ENCODE measurements at places on chromosomes 4 and X.

DNA sequence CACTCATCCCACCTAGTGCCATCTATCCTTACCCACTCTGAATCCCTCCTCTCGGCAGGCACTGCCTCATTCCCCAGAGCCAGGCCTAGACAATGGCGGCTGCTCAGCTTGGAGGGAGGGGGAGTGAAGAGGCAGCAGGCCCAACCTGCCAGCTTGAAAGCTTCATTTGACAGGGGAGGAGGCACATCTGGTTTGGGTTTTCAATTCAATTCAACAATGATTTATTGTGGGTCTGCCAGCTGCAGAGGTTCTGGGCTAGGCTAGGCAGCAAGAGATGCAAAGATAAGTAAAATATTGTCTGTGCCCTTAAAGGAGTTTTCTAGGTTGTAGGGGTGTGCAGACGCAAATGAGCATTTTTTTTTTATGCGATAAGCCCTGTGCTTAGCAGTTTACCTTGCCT is 58.5 kb downstream of the RTL9 start:
- DNase-seq, result no peak

- DNase-seq, result no peak
These were observed 136.0 kb downstream of the GUCY2F start for GRCh38 chrX:109345856-109346255.

GRCh38 chr4:134708026-134708425 is 506.4 kb upstream of the PABPC4L start:
- no peak for DNase-seq

GRCh38 chr4:87950936-87951511 is 24.5 kb upstream of the SPP1 start:
- DNase-seq, result no peak

- DNase-seq, result no peak
These were observed 65.6 kb downstream of the ASB9 start for GRCh38 chrX:15204130-15204751.

DNA sequence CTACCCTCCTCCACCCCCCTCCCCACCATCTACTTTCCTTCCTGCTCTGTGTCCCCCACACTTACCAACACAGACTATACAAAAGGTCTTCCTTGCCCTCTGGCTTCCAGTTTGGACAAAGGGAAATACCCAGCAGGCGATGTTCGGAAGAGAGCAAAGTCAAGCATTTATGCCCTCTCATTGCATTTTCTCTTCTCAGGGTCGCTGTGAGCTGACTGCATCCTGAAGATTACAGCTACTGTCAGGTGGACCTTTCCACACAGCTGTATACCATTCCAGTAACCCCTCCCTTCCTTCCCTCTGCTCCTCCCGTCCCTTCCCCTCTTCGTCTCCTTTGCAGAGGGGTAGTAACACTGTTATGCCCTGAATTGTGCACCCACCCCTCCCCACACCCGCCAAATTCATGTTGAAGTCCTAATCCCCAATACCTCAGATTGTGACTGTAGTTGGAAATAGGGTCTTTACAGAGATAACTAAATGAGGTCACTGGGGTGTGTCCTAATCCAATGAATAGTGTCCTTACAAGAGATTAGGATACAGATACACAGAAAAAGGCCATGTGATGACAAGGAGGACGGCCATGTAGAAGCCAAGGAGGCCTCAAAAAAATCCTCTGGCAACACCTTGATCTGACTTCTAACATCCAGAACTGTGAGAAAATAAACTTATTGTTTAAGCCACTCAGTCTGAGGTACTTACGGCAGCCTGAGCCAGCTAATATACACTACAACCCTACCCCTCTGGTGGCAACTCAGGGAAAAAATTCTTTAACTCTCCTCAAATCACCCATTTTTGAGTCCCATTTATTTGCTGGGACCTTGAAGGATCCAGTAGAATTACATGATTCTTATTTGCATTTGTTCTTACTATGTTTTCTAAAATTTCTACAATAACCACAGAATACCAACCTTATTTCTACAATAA is 11.7 kb downstream of the MORF4L2 start:
- DNase-seq, result no peak

GRCh38 chrX:7927259-7928167 is at the start of gene PNPLA4:
TSS of gene PNPLA4 (minus strand) at chrX:7927413. CDS start at chrX:7926119, 1,294 bp downstream.
- no peak for DNase-seq

- DNase-seq, result no peak
These were observed 42.2 kb downstream of the CASK start for GRCh38 chrX:41881166-41881565.

DNA sequence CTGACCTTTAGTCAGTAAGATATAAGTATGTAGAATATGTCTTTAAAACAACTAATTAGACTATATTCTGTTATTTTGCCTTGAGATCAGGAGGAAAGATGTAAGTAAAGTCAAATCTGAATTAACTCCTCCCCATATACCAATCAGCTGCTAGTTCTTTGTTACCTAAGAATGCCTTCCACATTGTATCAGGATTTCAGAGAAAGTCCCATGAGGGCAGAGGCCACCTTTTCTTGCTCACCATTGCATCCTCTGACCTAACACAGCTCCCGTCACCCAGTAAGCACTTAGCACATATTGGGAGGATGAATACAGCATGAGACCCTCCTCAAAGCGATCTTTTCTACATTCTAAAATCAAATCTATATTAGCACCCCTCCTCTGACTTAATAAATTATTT is 87.0 kb downstream of the COL25A1 start:
- no peak for DNase-seq

- DNase-seq, result no peak
These were observed 90.1 kb downstream of the RELL1 start for GRCh38 chr4:37595875-37596680.

GRCh38 chrX:43121637-43122036 is 343.7 kb upstream of the PPP1R2C start:
- no peak for DNase-seq

DNA sequence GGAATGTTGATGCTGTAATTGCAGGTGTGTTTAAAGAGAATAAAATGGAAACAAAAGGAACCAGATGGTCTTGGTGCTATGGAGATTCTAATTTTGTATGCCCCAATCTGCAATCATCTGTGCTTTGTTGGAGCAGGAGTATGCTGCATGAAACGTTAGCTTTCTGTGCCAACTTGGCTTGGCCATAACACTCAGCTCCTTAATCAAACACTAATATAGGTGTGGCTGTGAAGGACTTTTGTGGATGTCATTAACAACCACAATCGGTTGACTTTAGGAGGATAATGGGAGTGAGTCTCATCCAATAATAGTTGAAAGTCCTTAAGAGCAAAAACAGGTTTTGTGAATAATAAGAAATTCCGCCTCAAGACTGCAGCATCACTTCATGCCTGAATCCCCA is 399.2 kb downstream of the NLGN4X start:
- no peak for DNase-seq

DNA sequence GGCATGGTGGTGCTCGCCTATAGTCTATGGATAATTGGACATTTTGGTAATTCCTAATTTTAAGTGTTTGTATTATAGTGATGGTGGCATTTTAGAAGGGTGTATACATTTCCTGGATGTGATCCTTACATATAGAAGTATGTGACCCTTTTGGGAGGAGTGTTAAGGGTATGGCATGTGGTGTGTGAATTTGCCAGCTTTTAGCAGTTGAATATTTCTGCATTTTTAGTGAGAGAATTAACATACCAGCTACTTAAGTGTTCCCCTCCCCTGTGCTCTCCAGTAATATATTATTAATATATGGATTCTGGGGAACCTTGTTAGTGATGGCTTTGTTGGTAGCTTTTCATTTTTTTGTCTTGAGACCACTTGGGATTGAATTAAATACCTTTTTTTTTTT is 55.3 kb downstream of the STAG2 start:
- no peak for DNase-seq

DNA sequence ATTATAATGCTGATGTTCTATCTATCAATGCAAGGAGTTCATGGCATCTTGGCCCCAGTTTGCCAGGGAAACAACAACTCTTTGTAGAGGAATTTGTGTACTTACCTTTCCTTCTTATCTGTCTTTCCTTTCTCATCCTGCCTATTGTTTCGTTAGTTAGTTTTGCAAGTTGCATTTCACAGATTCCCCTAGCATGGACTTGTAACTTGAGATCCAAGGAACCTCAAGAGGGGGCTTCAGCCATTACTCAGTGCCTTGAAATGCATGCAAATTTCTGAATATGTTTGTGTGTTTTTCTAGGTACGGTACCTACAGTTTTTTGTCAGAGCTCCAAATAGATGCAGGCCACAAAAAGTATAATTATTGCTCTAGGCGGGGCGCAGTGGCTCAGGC is 203.6 kb downstream of the LDB2 start:
- no peak for DNase-seq

- no peak for DNase-seq
These were observed 19.4 kb downstream of the MAGEC3 start for GRCh38 chrX:141857479-141857878.

DNA sequence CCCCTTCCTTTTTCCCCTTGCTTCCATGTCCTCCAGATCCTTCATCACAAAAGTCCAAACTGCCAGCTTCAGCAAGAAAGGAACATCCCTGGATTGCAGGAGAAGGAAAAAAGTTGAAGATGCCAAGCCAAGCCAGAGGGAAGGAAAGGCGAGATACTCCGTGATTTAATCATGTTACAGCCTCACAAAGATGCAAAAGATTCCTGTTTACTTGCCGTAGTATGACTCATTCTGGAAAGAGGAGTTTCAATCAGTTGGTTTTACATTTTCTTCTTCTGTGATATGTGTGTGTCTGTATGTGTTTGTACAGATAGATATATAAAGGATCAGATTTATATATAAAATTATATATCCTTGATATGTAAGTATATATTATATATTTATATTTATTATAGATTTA is 69.3 kb downstream of the BTC start:
- no peak for DNase-seq

DNA sequence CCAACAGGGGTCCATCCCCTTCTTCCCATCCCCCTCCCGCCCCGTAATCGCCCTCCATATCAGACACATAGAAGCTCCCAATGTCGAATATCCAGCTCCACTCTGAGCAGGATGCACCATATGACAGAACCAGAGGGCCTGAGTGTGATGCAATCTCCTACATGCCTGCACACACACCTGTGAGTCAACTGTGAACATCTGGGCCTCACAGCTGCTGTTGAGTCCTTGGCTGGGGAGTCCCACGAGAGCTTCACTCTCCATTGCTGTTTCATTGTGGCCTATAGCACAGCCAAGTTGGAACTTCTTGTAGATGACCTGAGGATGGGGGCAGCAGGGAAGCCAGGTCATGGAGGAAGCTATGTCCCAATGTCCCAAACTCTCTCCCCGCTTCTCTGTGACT is 8.2 kb downstream of the SLC38A5 start:
- no peak for DNase-seq

- DNase-seq, result no peak
These were observed 92.1 kb downstream of the SCD5 start for GRCh38 chr4:82706349-82707000.

- no peak for DNase-seq
These were observed 20.7 kb downstream of the PSAPL1 start for GRCh38 chr4:7414046-7414445.

DNA sequence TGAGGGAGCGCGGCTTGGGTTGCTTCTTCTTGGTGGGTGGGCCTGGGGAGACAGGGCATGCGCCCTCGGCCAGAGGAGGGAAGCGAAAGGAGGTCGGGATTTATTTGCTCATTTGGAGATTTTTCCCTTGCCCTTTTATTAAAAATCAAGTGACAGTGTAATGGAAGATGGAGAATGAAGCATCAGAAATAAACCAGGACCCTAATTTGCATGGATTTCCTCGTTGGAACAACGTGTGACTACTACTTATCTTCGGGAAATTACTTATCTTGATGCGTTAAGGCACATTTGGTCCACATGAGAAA is 709 bp upstream of the CLOCK start:
- DNase-seq, result no peak

DNA sequence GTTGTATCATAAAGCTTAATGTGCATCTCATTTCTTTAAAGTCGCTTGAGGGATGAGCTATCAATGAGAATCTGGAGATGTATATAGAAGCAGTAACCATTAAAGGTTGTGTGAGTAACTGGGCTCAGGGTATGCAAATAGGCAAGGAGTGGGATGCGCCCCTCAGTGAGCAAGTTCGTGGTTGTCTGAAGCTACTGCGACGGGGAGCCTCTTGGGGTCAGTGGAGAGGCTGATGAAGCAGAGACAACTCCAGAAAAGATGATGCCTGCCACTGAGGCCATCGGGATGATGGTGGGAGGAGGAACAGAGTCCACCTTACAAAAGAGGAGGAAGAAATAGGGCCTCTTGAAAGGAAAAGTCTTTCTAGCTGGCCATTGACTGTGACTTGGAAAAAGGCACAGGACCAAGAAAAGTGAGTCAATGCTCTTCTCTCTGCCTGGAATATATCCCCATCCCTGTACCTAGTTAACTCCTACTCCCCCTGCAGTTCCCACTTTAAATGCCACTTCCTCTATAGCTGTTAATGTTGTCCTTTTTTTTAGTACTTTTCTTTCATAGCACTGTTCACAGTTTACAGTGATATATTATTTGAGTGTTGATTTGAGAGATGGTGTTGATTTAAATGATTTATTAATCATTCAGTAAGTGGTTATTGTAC is 51.4 kb upstream of the LSM6 start:
- no peak for DNase-seq

DNA sequence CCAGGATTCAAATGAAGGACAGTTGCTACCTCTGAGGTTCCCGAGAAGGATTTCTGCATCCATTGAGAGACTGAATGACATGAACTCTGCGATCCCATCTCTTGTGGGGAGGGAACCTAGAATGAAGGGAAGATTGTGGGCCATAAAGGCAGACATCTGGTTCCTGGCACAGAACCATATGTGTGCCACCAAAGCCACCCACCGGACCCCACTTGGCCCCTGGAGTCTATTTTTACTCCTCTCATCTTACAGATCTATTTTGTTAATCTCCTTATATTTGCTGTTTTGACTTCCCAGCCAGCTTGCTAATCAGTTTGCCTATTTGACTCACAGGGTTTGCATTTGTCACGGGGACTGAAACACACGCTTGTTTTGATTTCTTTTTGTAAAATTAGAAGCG is 7.3 kb downstream of the SOD3 start:
- no peak for DNase-seq

DNA sequence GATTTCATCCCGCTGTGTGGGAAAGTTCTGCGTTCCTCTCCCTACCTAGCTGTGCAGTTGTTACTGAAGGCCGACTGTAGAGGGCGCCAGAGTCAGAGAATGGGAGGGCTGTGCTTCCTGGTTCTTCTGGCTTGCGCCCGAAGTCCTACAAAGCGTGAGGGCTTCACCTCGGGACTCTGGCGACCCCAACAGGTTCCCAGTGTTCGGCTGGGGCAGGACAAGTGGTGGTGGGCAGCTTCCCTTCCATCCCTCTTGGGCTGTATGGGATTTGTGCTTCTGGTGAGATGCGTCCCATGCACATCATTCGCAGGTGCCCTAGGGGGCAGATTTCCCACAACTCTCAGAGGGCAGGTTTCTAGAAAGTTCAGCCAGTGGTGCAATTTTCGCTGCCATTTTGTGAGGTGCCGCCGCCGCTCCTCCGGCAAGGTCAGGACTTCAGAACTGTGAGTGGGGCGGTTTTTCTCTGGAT is 27.3 kb downstream of the CT45A1 start:
- no peak for DNase-seq

GRCh38 chrX:106284431-106285025 is 116.4 kb downstream of the PWWP3B start:
- DNase-seq, result no peak

- DNase-seq, result no peak
These were observed 17.7 kb upstream of the RP2 start for GRCh38 chrX:46819136-46819535.

Measured in cortex of kidney (tissue), 1 donor.